ENCODE measurements at places on chromosomes 4 and X.

DNA sequence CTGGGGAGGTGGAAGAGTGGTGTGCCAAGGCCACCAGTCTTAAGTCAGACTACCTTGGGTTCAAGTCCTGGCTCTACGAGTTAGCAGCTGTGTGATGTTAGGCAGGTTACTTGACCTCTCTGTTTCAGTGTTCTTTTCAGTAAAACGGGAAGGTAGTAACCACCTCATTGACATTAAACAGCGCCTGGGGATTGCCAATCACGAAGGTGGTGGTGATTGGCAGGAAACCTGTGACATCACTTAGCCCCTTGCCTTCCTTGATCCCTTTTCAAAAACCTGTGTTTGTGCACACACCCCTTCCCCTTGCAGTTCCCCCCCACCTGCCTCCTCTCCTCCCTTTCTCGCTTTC lies 7.6 kb downstream of the KLF3 start:
- DNase-seq = no peak

DNA sequence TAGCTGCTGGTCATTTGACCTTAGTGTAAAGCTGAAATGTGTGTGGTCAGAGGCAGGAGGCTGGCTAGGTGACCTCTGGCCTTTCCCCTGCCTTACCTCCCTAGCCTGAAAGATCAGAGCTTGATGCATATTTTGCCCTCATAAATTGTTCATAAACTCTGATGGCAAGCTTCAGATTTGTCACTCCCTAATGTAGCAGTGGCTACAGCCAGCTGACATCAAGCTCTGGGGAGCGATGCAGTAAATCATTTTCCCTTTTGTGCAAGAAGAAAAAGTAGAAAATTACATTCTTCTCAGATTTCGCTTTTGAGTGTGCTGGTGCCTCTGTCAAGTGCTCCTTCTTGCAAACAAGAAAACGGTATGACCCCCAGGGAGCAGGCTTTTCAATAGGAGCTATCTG lies 87.7 kb upstream of the MAGEA4 start:
- DNase-seq = no peak

GRCh38 chr4:105191621-105192210 lies 45.0 kb downstream of the TET2 start:
- DNase-seq = no peak

- no peak for DNase-seq
Measured at GRCh38 chrX:114465689-114466088, 118.2 kb upstream of the HTR2C start.

DNA sequence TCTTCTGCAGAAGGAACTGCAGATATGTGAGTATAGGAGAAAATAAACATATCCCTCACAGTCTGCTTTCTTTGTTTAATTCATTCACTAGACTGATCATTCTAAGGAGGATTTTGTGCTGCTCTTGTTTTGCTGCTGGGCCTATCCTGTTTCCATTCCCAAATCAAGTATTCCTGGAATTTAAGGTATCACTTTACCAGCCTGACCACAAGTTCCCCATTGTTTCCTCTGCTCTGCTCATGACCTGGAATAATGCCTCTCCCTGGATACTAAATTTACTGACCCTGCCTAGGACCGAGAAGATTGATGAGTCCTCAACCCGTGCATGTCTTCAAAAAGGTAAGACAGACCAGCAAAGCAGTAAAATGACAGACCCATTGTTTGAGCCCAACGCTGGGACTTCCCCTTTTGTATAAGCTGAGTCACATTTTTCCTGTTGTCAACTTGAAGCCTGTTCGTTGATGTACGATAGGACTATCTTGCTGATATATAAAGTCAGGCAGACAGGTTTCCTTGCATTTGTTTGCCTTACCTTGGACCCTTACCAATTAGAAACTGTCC lies 85.5 kb upstream of the TET2 start:
- DNase-seq = no peak

DNA sequence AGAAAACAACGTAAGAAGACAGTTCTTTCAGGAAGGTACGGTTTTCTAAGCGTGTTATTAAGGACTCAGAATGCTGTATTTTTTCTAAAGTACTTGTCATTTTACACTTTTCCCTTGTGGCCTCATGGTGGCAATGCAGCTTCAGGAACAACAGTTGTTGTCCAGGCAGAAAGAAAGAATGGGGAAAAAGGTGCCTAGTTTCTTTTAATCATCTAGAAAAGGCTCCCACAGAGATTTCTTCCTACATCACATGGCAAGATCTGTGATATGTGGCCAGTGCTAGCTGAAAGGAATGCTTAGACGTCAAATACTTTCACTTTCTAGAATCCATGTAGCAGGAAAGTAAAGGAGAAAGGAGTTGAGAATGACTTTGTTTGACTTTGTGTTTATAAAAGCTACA lies 49.0 kb upstream of the TRAM1L1 start:
- no peak for DNase-seq

DNA sequence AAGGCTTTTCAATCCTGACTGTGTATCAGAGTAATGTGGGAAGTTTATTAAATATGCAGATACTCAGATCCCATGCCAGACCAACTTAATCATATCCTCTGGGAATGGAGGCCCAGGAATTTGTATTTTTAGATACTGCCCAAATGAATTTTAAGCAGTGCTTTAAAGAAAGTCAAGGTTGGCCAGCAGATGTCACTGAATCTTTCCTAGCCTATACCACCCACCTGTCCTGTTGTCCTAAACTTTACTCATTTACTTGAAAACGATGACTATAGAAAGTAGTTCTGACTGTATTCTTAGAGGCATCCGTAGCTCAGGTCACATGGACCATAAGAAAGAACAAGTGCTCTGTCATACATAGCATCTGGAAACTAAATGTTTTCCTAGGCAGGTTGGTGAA lies 79.9 kb downstream of the AMOT start:
- DNase-seq = no peak

DNA sequence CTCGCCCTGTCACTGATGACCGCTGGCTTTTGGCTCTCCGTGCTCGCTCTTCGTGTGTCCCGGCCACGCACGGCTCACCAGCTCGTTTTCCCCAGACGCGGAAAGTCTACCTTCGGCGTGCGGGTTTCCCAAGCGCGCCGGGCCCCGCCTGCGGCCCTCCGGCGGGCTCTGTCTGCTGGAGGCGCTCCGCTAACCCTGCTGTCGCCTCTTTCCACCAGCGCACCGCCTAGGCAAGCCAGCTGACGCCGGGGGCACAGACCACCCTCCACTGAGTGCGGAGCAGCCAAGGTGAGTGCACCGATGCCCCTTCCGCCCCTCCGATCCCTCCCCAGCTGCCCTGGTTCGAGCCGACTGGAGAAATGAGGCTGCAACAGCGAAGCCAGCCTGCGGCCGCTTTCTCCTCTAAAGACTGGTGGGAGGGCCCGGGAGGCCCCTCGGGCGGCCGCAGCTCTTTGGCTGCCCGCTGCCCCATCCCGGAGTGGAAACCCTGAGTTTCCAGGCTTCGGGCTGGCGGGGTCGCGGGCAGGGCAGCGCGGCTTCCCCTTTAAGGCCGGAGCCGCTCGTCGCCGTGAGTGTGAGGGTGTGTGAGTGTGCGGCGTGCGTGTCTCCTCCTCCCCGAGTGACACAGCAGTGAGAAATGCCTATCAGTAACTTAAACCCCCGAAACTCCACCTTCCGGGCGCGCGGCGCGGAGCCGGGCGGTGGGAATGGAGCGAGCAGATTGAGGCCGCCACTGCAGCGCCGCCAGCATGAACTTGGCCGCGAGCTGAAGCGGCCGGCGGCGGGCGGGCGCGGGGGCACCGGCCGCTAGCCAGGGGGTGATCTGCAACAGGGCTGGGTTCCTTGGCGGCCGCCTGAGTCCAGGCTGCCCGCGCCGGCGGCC lies at the start of gene MAMLD1:
MAMLD1 (plus strand) TSS at position 719 of the 883 bp plus-strand sequence. CDS start 82,200 bp downstream, outside the sequence.
- DNase-seq = no peak

GRCh38 chr4:116942315-116942714 lies 143.1 kb downstream of the TRAM1L1 start:
- DNase-seq = no peak

GRCh38 chrX:120301960-120302359 lies 9.3 kb downstream of the TMEM255A start:
- no peak for DNase-seq

GRCh38 chrX:115948018-115948923 lies 222.3 kb upstream of the AGTR2 start:
- no peak for DNase-seq

DNA sequence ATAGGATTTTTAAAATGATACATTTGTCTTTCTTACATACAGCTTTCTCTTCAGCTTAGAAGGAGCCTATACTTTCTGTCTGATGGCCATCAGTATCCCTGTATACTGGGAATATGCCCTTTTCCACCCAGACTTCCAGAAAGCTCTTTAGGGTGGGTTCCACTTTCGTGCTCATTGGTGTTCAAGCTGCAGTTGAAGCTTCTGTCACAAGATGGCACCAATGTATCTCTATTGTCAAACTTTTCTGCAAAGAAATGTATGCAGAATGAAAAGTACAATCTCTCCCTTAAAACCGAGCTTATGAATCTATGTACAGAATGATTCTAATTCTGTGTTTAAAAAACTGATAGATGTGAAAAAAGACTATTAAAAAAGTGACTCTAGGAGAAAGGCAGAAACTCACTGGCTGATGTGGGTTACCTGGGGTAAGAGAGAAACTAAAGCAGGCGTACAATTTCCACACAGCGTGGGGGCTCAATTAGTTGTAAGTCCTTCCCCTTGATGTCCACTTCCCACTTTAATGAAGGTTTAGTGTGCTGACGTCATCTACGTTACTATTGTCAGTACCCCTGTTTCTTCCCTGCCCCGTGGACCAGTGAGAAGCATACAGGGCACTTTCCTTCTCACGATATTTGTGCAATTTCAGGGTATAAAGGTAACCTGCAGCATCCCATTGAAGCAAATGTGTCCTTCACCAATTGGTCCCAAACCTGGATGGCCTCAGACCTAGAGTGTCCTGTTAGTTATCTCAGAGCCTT lies 57.3 kb upstream of the TCEAL2 start:
- no peak for DNase-seq

DNA sequence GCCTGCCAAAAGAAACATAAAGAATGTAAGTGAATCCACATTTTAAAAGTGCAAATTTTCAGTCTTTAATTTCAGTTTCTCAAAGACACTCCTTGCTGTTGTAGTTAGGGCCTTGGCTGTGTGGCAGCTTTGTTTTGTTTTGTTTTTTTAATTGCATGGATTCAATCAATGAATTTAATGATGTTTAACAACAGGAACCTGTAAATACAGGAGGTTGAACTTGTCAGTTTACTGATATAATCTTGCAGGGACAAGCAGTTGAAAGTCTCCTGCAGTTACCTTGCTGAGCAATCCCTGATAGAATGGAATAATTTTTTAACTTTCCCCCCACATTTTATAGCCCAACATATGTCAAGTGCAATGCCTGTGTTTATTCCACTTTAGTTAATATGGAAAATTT lies 528.3 kb upstream of the PCDH7 start:
- DNase-seq = no peak

- peak; percentile 27 for DNase-seq
Measured at GRCh38 chr4:40749717-40750460, at the start of gene NSUN7. NSUN7 (plus strand) TSS chr4:40749955; CDS start chr4:40750694, 739 bp downstream.

DNA sequence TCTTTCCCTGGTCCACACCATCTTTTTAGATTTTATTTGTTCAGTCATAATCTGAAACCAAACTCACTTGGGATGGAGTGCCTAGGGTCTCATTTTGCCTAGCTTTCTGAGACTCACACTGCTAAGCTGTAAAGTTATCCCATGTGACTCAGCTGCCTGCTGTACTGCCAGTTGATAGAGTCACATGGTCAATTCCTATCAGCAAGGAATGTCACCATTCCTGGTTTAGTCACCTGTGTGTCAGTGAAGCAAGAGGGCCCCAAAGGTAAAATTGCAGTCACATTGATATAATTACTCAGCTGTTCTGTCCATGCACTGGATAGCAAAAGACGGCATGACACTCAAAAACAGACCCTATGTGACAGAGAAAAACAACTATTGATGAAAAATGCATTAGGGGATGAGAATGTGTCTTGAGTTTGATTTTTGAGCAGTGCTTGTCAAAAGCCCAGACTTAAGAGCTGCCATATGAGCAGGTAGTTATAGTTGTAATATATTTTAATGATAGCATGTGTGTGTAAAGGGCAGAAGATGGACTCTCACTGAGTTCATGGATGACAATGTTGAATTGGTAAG lies 413.2 kb downstream of the PPARGC1A start:
- no peak for DNase-seq

- DNase-seq = no peak
Measured at GRCh38 chr4:139922406-139923024, 231.5 kb downstream of the MAML3 start.

DNA sequence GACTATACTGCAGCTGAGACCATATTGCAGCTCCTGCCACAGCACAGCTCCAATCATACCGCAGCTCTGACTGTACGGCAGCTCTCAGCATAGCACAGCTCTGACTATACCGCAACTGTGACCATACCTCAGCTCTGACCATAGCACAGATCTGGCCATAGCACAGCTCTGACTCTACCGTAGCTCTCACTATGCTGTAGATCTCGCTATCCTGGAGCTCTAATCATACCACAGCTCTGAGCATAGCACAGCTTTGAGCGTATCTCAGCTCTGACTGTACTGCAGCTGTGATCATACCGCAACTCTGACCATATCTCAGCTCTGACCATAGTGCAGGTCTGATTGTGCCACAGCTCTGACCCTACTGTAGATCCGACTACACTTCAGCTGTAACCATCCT lies 139.2 kb downstream of the ASMT start:
- no peak for DNase-seq

DNA sequence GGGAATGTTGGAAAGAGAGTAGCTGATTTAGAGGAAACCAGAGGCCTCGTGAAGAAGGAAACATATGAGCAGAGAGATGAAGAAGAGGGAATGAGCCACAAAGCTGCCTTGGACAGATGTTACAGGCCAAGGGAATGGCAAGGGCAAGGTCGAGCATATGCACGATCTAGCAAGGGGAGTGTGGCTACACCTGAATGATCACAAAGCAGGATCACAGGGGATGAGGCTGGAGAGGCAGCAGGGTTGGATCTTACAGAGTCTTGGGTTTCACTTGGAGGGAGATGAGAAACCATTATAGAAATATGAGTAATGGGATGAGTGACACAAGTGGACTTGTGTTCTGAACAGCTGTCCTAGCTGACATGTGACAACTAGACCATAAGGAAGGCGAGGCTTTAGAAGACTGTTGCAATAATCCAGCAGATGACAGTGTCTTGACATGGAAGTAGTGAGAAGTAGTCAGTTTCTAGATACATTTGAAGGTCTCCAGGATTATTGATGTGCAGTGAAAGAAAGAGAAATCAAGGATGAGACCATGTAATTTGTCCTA lies 58.7 kb downstream of the RASGEF1B start:
- DNase-seq = no peak

DNA sequence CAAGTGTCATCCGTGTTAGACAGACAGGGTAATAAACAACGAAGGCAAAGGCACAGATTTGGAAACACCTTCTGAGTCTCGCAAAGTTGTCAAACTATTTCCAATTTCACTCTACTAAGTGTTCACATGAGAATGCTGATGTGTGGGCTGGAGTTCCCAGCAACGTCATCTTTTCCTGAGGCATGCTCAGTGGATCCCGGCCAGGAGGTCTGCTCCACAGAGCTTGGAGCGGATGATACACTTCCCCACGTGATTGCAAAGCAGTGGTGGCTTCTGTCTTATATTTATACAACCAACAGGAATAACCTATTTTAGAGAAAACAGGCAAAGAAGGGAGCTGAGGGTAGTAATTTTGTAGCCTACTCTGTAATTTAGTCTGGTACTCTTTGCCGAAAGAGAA lies 40.1 kb upstream of the PDK3 start:
- DNase-seq = no peak

- peak; percentile 68 for DNase-seq
Measured at GRCh38 chrX:129931411-129932015, 25.5 kb downstream of the UTP14A start.
